ENCODE measurements at places on chromosomes 4 and X.

GRCh38 chrX:97168646-97169045 is 284.9 kb downstream of the RPA4 start:
- no peak for DNase-seq

DNA sequence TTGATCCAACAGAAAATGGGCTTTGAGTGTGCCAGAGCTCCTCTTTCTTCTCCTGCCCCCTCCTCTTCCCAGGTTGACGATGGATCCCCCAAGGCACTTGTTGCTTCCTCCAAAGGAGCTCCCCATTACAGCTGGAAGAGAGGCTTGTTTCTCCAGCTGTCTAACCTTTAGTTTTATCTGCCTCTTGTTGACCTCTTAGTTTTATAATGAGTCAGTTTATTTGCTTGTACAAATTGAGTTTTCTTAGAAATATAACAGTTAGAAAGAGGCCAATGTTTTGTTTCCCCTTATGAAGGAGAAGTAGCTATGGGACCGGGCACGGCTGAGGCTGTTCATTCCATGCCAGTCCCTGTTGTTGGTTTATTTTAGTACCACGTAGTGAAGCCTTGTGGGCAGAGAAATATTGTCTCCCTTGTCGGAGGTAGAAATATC is 158.2 kb downstream of the SPRY1 start:
- no peak for DNase-seq

GRCh38 chr4:80500613-80501012 is 165.1 kb downstream of the CFAP299 start:
- DNase-seq, result no peak

- DNase-seq, result no peak
Observed at GRCh38 chr4:66294638-66295037, 624.3 kb upstream of the EPHA5 start.

GRCh38 chr4:38255572-38255971 is 295.4 kb downstream of the PTTG2 start:
- DNase-seq, result no peak

GRCh38 chr4:17027495-17027894 is 129.1 kb upstream of the LDB2 start:
- no peak for DNase-seq

DNA sequence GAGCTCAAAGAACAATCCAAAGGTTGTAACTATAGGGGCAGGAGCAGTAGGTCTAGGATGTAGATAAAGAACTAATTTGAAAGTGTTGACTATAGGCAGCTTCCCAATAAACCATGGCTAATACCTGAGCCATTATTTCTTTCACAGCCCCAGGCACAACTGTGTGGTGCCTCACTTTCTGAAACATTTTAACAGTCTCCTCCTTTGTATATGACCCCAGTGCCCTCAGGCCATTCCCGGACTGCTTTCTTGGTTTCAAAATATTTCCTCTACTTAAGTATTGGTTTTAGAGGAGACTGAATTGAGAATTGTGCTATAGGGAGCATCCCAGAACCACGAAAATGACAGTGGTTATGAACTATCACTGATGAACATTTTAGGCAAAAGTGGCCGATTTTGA is 728.7 kb downstream of the IL1RAPL1 start:
- no peak for DNase-seq

- DNase-seq, result no peak
Observed at GRCh38 chr4:118113220-118113619, 78.9 kb downstream of the NDST3 start.

- DNase-seq, result no peak
Observed at GRCh38 chr4:20868108-20868507, 167.8 kb downstream of the PACRGL start.

- no peak for DNase-seq
Observed at GRCh38 chr4:52234561-52235440, 183.7 kb downstream of the SPATA18 start.

GRCh38 chr4:159248384-159249178 is 145.7 kb downstream of the RAPGEF2 start:
- DNase-seq, result no peak

DNA sequence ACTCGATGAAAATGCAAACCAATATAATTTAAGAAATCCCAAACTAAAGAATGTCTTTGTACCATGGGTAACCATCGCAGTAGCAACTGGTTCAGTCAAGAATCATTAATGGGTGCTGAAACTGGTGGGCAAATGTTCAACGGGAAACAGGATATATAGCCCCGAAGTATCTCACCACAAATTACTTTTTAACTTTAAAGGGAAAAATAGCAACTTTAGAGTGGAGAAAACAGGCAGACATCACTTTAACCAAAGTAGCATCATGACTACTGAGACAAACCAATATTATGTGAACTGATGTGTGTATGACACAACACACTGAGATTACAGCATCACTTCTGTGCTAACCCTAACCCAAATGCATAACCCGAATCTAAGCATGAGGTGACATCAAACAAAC is 33.8 kb upstream of the SLAIN2 start:
- DNase-seq, result no peak

- DNase-seq, result no peak
Observed at GRCh38 chr4:168859888-168860694, 150.0 kb downstream of the CBR4 start.

Measured in stimulated activated CD4-positive, alpha-beta T cell treated with anti-CD3 and anti-CD28 coated beads, Interleukin-1b, Interleukin-23, amount 100 ng/mL, for 1 hour (primary cell).